ENCODE measurements at places on chromosomes 5 and 9.

DNA sequence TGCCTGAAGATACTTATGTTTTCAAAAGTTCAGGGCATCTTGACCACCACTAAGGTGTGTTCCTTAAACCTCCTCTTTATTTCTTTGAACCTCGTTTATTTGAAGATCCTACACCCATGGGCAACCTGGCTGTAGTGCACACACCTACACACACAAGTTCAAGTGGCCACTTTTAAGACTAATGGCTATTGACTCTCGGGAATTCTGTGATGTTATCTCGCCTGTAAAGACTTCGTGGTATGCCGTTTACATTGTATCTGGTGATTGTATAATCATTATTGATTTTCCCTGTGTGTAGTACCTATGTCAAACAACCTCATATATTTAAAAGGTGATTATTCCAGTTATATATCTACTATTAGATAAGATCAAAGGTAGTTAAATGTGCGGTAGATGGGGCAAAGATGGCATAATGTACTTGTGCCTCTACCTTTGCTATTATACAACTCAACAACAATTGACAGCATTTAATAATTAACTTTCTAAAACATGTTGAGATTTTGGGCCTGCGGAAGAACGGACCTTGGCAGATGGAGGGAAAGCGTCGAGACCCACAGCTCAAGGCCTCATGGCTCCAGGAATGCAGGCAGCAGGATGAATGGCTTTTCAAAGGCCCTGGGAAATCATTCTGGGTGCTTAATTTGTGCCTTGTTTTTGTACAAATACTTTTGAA lies 51.4 kb upstream of the IRX2 start:
- DNase-seq, result no peak

- DNase-seq, result no peak
Observed at GRCh38 chr5:59287361-59287760, 606.2 kb downstream of the PDE4D start.

GRCh38 chr9:125831054-125831453 lies 83.9 kb downstream of the PBX3 start:
- no peak for DNase-seq

DNA sequence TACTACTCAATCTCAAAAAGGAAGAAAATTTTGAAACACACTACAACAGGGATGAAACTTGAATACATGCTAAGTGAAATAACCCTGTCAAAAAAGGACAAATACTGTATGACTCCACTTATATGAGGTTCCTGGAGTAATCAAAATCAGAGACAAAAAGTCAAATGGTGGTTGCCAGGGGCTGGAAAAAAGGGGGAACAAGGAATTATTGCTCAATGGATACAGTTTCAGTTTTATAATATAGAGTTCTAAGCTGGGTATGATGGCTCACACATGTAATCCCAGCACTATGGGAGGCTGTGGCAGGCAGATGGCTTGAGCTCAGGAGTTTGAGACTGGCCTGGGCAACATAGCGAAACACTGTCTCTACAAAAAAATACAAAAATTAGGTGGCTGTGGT lies 29.0 kb downstream of the ETF1 start:
- no peak for DNase-seq

GRCh38 chr5:151703227-151703626 lies 16.5 kb upstream of the SPARC start:
- no peak for DNase-seq

Data from stimulated activated CD4-positive, alpha-beta T cell treated with anti-CD3 and anti-CD28 coated beads, Interleukin-12 subunit alpha, Interleukin-12 subunit beta, amount 100 ng/mL, for 4 hours (primary cell).